ENCODE measurements at places on chromosomes 13 and 19.

GRCh38 chr19:51258165-51259160, 7.6 kb downstream of the SIGLECL1 start:
- no peak for DNase-seq

DNA sequence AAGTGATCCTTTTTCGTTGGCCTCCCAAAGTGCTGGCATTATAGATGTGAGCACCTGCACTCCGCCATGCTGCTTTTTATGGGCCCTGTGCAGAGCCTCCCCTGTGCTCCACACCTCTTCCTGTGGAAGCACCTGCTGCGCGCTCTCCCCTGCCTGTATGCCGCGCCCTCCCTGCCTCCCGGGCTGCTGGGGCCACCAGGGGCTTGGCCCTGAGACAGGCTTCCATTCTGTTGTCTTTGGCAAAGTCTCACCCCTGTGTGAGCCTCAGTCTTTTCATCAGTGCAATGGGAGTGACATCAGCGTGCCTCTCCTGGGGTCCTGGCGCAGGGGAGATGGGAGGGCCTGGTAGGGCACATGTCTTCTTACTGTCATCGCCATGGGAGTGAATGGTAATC, 1.3 kb downstream of the FAM174C start:
- no peak for DNase-seq

- no peak for DNase-seq
Observed at GRCh38 chr19:970695-971094, 13.4 kb upstream of the WDR18 start.

DNA sequence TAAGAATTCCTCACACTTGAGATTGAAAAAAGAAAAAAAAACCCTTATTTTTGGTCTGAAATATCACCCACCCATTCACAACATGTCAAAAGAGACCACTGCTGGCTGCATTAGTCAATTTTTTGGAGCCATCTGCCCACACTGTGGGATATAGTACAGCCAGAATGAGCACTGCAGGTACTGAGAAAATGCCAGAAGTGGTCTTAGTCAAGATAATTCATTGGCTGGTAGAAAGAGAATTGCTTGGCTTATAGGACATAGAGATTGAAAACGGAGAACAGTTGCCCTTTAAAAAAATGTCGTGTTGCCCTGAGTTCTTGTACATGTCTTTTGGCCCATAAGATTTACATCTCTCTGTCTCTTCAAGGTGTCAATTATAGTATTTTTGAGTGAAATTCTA, 1899.5 kb downstream of the OLFM4 start:
- DNase-seq: no peak

DNA sequence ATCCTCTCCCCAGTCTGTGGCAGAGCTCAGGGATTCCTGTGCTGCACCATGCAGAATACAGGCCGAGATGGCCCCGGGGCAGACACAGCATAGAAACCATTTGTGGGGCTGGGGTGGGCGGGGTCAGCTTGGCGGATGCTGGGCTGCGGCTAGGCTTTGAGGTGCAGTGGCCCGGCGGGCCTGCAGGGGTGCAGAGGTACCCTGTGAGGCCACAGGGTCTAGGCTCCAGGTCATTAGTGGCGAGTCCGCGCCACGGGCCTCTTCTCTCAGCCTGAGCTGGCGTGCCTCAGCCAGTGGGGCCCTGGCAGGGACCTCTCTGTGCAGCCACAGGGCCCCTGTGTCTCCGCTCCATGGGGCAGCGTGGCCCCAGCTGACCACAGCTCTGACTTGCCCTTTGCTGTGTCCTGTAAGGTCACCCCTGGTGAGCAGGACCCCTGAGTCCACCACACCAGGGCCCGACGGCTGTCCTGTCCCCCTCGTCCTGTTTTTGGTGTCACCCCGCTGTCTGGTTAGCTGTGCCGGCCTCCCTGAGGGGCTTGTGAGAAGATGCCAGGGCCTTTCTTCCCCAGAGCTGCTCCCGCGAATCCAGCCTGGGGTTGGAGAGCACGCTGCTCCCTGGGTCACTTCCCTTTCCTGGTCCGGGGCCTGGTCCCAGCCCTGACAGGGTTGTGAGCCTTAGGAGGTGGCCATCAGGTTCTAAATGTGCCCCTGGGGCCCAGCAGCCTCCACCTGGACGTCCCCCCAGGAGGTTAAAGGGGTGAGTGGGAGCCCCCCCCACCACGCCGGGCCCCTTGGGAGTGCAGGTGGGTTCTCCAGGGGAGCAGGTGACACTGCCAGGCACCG, 12.1 kb downstream of the KDM4B start:
- no peak for DNase-seq

DNA sequence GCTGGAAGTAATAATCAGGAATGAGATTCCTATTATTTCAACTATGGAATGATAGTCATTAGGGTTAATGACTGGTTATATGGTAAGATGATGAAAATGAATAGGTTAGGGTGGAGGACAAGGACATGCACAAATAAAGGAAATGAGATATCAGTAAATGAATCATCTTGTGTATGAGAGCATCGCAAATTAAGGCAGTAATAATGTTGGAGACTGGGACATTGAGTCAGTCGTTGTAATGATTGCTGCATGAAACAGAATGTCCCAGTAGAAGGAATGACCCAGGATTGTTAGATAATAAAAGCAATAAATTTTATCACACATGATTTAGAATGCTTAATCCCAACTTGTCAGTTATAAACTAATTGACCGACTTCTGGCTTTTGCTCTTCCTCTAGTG, 1733.7 kb upstream of the PCDH20 start:
- DNase-seq: no peak

DNA sequence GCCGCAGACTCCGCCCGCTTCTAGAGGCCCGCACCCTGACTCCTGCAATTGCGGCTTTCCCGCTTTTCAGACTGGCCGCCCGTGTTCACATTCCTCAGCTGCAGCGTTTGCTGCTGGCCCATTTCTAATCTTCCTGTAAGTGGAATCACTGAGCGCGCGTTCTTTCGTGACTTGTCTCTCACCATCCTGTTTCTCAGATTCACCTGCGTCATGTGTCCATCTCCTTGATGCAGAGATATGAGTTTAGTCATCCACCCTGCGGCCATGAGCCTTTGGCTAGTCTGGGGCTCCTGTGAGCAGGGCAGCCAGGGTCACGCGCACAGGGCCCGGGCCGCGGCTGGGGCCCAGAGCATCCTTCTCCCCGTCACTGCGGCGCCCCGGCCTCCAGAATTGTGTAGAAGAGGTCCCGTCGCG, 110.0 kb downstream of the CRYL1 start:
- no peak for DNase-seq

Measured in activated T-helper 1 cell treated with anti-CD3 and anti-CD28 coated beads, Interleukin-12 subunit alpha, Interleukin-12 subunit beta, Interleukin-2, Interleukin-4 antibody, amounts not matched to agents 30 ng/mL and 10 ng/mL and 1 ng/mL, durations not matched to agents 14 hours and 24 hours and 36 hours (primary cell).